H1 (cell line): ENCODE measurements at places on chromosomes 2 and 18. TPM values are rescaled to one million over a fixed set of nuclear protein-coding genes. Genes with fewer than 3 reads are reported as not detected.

The PCBP1 gene
- 493 and 511 TPM in 2 replicates for total RNA-seq

The LIMS4 gene
- 1.4 TPM in 1 of 2 replicates, not detected in the other for total RNA-seq

DNA sequence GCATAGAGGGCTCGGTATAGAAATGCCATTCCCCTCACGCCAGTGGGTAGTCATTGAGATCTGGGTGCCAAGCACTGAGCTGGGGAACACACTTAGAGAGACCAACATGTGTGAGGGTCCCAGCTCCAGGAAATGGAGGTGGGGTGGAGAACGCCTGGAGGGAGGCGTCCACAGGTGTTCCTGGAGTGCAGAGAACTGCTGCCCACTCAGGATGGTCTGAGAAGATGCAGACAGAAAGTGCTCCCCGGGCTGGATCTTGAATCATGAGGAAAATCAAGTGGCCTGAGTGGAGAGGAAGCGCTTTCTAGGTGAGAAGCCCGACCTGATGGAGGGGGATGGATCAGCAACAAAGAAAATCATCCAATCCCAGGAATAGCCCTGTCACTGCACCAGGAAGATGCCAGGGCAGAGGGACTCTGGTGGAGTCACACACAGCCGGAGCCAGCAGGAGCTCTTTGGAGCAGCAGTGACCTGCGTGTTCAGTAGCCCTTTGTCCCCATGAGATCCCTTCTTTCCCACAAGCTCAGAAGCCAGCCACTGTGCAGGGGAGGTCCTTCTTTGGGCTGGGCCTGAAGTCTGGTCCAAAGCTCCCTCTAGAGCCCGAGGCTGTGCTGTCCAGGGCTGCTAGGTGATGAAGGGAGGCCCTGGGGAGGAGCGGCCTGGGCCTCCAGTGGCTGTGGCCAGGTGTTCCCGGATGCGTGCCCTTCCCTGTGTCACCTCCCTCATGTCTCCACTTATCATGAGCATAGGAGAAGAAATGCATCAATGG, 112.3 kb downstream of the RNF144A start:
- no peak for DNase-seq

DNA sequence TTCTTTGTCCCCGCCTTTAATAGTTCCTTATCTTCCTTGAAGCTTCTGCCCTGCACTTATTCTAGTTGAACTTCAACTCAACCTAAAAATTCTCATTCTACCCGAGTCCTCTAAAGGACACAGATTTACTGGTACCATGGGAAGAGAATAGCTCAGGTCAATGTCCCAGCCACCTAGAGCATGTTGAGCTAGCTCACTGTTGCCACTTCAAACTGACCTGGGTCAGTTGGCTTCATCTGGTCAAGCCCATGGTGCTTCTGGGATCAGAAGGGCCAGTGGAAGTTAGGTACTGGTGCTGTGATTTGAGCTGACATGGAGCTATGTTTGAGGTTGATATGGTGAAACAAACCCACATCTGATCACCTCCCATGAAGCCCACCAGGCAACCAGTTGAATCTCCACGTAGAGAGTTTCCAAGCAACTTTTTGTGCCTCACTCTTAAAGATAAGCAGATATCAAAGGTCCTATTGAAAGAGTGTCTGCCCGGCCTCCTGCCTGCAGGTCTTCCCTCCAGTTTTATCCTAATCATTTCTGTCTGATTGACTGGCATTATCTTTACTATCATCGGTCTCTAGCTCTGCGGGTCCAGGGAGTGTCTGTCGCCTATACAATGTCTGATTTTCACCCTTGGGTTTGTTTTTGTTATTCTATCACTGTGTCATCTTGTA, 17.2 kb downstream of the GREB1 start:
- no peak for DNase-seq

GRCh38 chr2:7646661-7647060, 729.4 kb downstream of the RNF144A start:
- no peak for DNase-seq

DNA sequence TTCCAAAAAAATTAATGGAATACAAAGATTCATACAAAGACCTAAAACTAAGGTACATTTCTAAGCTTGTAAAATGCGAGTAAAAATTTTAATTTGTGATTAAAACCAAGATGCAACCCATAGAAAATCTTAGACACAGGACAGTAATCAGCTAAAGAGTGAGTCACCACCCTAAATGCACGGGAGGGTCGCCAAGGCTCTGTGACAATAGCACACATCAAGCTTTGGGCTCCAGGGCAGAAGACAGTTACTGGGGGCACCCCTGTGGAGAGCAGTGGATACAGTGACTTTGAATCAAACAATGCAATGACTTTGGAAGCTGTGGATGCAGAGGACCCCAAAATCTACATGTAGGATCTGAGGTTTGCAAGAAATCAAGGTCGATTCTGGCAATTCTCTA, 7.5 kb downstream of the FLACC1 start:
- DNase-seq = no peak

- DNase-seq = no peak
These were observed 14.1 kb upstream of the PLEKHH2 start for GRCh38 chr2:43622931-43623451.
